ENCODE measurements at places on chromosomes 4 and X.

GRCh38 chrX:23954396-23954795 is 46.6 kb downstream of the CXorf58 start:
- no peak for DNase-seq

- DNase-seq, result no peak
These were observed 153.3 kb downstream of the MID1IP1 start for GRCh38 chrX:38954520-38954919.

GRCh38 chrX:31909850-31910572 is 838.2 kb upstream of the FTHL17 start:
- no peak for DNase-seq

DNA sequence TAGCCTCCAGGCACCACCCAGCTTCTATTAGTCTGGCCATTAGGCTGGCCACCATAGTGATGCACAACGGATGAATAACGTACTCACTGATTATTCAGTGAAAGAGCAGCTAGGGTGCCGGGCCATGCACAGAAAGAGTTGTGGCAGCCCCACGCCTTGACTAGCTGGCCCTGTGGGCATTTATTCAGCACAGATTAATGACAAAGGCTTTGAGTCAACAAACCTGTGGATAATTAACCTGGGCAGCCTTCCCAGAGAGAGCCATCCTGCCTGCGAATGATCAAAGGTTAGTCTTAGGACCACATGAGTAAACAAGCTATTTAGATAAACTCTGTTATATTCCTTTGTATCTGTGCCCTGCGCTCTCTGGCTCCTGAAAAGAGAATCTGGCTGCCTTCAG is 37.2 kb downstream of the MAP9 start:
- no peak for DNase-seq

- no peak for DNase-seq
These were observed 13.0 kb downstream of the IL13RA1 start for GRCh38 chrX:118740276-118740889.

DNA sequence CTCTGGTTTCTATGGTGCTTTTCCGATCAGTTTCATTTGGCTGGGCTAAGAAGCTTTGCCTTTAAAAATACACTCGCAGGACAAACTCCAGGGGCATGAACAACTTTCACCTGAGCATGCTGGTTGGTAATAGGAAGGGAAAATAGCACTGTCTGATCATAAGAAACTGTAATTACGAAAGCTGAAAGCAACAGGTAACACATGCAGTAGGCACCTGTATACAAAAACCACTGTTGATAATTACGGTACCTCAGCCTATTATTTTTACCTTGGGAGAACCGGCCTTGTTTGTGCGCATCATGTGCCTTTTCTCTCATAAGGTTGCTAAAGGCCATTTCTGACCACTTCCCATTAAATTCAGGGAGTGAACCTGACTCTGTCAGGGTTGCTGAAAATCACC is 45.7 kb downstream of the RTL9 start:
- no peak for DNase-seq

DNA sequence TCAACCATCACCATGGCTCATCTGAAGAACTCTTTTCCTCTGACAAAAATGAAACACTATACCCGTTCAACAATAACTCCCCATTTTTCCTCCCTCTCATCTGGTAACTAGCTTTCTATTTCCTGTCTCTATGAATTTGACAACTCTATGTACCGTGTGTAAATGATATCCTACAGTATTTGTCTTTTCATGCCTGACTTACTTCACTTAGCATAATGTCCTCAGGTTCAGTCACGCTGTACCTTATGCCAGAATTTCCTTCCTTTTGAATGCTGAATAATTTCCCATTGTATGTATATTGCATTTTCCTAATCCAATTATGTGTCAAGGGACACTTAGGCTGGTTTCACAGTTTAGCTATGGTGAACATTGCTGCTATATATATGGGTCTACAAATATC is 18.2 kb downstream of the MAGEA9 start:
- DNase-seq, result no peak

- DNase-seq, result no peak
These were observed 90.0 kb downstream of the PSAPL1 start for GRCh38 chr4:7344636-7345155.

DNA sequence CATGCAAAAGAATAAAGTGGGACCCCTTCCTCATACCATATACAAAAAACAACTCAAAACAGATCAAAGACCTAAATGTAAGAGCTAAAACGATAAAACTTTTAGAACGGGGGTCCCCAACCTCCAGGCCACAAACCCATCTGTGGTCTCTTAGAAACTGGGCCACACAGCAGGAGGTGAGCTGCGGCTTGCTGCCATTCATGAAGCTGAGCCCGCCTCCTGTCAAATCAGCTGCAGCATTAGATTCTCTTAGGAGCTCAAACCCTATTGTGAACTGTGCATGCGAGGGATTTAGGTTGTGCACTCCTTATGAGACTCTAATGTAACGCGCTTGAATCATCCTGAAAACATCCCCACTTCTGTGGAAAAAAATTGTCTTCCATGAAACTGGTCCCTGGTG is 7.0 kb upstream of the GATA1 start:
- no peak for DNase-seq

DNA sequence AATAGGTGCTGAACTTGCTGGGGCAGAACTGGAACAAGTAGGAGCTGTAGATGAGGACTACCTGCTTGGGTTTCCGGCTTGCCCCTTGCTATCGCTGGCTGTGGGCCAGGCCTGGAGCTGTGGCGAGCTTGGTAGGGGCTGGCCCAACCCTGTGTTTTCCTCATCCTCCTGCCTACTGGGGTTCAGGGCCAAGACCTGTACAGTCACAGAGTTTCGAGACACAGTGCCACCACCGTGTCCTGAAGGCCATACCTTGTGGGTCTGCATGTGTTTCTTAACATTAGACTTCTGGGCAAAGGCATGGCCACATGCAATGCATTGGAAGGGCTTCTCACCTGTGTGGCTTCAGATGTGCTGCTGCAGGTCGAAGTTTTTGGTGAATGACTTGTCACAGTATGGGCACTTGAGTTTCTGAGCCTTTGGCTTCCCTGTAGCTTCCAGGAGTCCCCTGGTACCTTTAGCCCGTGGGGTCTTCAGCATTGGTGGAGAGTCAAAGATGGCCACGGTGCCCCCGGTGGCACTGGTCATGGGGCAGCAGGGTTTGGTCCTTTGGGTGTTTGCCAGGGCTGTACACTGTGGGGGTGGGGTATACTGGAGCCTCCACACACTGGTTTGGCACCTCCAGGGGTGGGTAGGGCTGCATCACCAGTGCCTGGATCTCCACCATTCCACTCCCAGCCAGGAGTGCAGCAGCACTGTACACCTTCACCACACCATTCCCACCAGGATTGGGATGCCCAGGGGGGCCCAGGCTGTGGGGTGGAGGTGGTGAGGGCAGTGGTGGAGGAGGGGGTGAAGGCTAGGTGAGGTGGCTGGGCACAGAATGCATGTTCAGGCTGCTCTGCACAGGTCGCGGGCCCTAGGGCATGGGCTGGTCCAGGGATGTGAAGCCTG is 52.1 kb downstream of the CFAP299 start:
- DNase-seq, result no peak

- DNase-seq, result no peak
These were observed 34.8 kb downstream of the DOCK11 start for GRCh38 chrX:118530219-118530911.

DNA sequence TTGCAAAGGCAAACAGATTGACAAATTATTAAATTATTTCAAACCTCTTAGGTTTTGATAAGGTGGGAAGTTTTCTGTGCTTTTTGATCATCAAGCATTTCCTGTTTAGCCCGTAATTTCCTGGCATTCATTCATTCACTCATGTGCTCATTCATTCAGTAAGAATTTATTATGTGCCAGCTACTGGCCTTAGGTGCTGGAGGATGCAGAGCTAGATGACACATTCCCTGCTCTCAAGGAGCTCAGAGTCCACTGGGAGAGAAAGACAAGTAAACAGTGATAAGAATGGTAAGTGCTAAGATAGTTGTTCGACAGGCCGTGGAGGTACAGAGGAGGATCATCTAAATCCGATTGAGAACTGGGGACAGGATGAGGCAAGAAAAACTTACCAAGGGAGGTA is 153.0 kb downstream of the DCTD start:
- DNase-seq, result no peak

DNA sequence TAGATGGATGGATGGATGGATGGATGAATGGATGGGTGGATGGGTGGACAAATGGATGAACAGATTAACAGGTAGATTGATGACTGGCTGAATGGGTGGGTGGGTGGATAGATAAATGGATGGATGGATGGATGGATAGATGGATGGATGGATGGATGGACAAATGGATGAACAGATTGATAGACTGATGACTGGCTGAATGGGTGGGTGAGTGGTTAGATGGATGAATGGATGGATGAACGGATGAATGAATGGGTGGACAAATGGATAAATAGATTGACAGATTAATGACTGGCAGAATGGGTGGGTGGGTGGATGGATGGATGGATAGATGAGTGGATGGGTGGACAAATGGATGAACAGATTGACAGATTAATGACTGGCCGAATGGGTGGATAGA is 13.6 kb upstream of the AKAP17A start:
- no peak for DNase-seq

- DNase-seq, result no peak
These were observed 59.0 kb downstream of the THOC2 start for GRCh38 chrX:123673813-123674212.

DNA sequence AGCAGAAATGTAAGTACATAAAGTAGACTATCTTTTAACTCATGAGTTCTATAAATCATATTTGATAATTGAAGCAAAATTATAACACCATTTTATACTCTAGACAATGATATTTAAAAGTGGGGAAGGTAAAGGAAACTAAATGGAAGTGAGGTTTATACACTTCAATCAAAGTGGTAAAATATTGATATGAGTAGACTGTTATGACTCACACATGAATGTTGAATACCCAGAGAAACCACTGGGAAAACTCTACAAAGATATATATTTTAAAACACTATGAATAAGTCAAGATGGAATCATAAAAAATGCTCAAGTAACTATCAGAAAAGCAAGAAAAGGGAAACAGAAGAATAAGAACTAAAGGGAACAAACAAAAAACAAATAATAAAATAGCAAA is 8.4 kb downstream of the VSIG1 start:
- no peak for DNase-seq

DNA sequence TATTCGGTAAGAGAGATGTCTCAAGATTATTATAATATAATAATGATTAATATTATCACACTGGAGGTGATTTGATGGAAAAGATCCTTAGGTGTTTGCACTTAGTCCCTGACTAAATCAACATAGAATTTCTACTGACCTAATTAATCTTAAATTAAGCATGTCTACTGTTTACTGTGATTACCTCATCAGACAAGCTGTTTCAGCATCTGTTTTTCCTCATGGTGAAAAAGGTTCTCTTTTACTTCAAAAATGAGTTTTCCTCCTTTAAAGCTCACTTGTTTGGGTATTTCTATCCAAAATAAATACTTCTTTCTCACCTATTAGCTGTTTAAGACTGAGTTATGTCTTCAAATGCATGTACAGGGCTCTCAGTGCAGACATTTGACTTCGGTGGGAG is 407.8 kb downstream of the NKX6-1 start:
- no peak for DNase-seq

DNA sequence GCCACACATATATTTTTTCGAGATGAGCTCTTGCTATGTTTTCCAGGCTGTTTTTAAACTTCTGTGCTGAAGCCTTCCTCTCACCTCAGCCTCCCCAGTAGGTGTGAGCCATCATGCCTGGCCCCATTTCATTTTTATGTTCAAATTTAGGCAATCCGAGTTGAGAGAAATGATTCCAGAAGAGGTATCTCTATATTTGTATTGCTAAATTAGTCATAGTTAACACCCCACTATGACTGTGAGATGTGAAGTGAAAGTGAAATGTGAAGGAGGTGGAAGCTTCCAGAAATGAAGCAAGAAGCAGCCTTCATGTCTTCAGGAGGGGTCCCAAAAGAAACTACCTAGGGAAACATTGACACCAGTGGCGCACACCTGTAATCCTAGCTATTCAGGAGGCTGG is 17.7 kb downstream of the APELA start:
- no peak for DNase-seq

GRCh38 chr4:158778156-158778711 is 9.4 kb downstream of the FNIP2 start:
- DNase-seq, result no peak

- no peak for DNase-seq
These were observed 669.0 kb downstream of the ZNF674 start for GRCh38 chrX:45876206-45876605.

All from midbrain (tissue), 1 donor.